ENCODE measurements at places on chromosomes 3 and 15.

- no peak for DNase-seq
- no peaks in the 10 kb centered on the region for H3K36me3 ChIP-seq
- no peak overlapping the region for H3K4me3 ChIP-seq
Observed at GRCh38 chr15:55685286-55685685, 57.7 kb downstream of the PRTG start.

DNA sequence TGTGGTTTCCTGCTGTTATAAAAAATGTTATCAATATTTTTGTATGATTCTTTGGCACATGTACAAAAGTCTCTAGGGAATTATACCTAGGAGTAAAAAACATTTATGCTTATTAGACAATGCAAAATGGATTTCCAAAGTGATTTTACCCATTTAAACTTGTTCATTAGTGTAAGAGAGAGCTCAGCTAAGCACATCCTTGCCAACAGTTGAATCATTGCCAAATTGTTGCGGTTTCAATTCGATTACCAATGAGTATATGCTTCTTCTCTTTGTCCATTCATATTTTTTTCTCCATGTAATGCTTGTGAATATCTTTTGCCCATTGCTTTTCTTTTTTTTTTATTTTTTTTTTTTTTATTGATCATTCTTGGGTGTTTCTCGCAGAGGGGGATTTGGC lies 17.2 kb downstream of the CASR start:
- no peak overlapping the region for H3K27ac ChIP-seq
- H3K4me1 ChIP-seq: no peaks in the 10 kb centered on the region
- no peaks in the 10 kb centered on the region for H3K27me3 ChIP-seq
- H3K4me3 ChIP-seq: no peak overlapping the region
- no peak for DNase-seq

- H3K4me3 ChIP-seq: no peak overlapping the region
- no peaks in the 10 kb centered on the region for H3K27me3 ChIP-seq
- no peak for DNase-seq
- H3K27ac ChIP-seq: no peak overlapping the region
Observed at GRCh38 chr3:40572588-40572987, 47.8 kb downstream of the ZNF621 start.

GRCh38 chr3:71902258-71903111 lies 117.5 kb upstream of the PROK2 start:
- DNase-seq: no peak
- peaks cover 6% of the 10 kb centered on the region for H3K27me3 ChIP-seq
- H3K27ac ChIP-seq: no peak overlapping the region
- no peak overlapping the region for H3K4me3 ChIP-seq
- H3K36me3 ChIP-seq: no peaks in the 10 kb centered on the region
- H3K4me1 ChIP-seq: peaks cover 2% of the 10 kb centered on the region

- H3K4me1 ChIP-seq: no peaks in the 10 kb centered on the region
- H3K4me3 ChIP-seq: no peak overlapping the region
- H3K27me3 ChIP-seq: peaks cover 5% of the 10 kb centered on the region
Observed at GRCh38 chr3:12875857-12876836, 34.8 kb upstream of the RPL32 start.

DNA sequence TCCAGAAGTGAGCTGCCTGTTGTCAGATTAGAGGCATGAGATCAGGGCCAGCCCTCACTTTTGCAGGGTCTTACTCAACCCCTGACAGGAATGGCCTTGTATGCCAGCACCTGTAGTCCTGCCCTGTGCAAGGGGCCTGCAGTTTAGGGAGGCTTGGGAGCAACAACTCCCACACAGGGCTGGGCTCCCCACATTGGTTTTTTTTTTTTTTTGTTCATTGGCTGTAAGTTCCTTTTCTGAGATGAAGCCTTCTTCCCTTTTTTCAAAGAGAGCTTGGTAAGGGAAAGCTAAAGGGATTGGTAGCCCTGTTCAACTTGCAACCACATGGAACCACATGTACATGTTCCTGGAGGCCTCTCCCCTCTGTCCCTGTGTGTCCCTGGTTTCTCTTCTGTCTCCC lies 46.4 kb downstream of the TNFAIP8L3 start:
- H3K4me1 ChIP-seq: no peaks in the 10 kb centered on the region
- H3K4me3 ChIP-seq: no peak overlapping the region
- DNase-seq: no peak
- no peak overlapping the region for H3K27ac ChIP-seq
- H3K36me3 ChIP-seq: no peaks in the 10 kb centered on the region
- H3K27me3 ChIP-seq: peaks cover 4% of the 10 kb centered on the region

DNA sequence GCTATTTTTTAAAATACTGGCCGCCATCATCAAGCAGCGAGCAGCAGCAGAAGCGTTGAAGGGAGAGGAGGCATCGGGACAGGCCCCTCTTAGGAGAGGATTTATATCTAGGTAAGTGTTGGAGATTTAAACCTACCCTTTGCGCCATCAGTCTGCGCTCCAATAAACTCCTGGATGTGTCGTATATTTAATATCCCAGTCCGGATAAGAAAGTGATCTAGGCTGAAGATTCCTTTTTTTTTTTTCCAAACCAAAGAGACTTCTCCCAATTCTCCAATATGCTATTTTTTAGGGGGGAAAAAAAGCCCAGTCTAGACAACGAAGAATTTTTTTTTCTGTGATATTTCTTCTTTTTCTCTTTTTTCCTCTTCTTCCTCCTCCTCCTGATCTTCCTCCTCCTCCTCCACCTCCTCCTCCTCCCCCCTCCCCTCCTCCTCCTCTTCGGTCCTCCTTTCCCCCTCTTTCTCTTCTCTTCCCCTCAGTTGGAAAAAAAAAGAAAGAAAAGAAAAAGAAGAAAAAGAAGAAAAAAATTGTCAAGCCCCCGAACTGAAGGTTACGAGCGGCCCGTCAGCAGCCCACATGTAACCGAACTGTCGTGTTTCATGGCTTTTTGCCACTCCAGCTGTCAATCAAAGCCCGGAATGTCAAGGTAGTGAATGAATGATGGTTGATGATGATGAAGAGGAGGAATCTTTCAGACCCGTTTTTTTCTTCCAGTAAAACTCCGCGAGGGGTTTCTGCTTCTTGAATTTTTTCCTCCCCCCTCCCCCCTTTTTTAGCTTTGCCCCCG lies 835 bp downstream of the MEIS2 start:
- H3K27me3 ChIP-seq: peaks cover 87% of the 10 kb centered on the region
- DNase-seq: no peak
- H3K36me3 ChIP-seq: peaks cover 9% of the 10 kb centered on the region
- H3K4me1 ChIP-seq: peaks cover 46% of the 10 kb centered on the region

GRCh38 chr3:152392272-152392880 lies 123.6 kb downstream of the MBNL1 start:
- peaks cover 66% of the 10 kb centered on the region for H3K4me1 ChIP-seq
- no peaks in the 10 kb centered on the region for H3K27me3 ChIP-seq

GRCh38 chr3:32017286-32017685 lies 35.7 kb downstream of the ZNF860 start:
- DNase-seq: no peak
- no peaks in the 10 kb centered on the region for H3K4me1 ChIP-seq
- H3K27ac ChIP-seq: no peak overlapping the region
- no peaks in the 10 kb centered on the region for H3K36me3 ChIP-seq

GRCh38 chr3:32109256-32109655 lies 2.8 kb downstream of the GPD1L start:
- no peak overlapping the region for H3K4me3 ChIP-seq
- no peaks in the 10 kb centered on the region for H3K27me3 ChIP-seq
- DNase-seq: no peak
- peaks cover 51% of the 10 kb centered on the region for H3K4me1 ChIP-seq
- H3K36me3 ChIP-seq: no peaks in the 10 kb centered on the region
- no peak overlapping the region for H3K27ac ChIP-seq

Measured in activated naive CD4-positive, alpha-beta T cell treated with anti-CD3 and anti-CD28 coated beads for 36 hours (primary cell).